Mammary microvascular endothelial cell (primary cell): ENCODE measurements at places on chromosomes 12 and 14. TPM values are rescaled to one million over a fixed set of nuclear protein-coding genes. Genes with fewer than 3 reads are reported as not detected.

Gene OTX2
- not detected in 2 replicates for total RNA-seq

Gene CLECL1
- total RNA-seq, result not detected in 2 replicates

Gene RAD51AP1
- total RNA-seq, result 27.8 and 28.1 TPM in 2 replicates

Gene POU6F1
- total RNA-seq, result 1.5 and 1.9 TPM in 2 replicates

Gene MDGA2
- total RNA-seq, result not detected in 2 replicates

Gene NUMB
- total RNA-seq, result 47.1 and 51.2 TPM in 2 replicates
